Panc1 (cell line): ENCODE measurements at places on chromosomes 16 and 17. TPM values are rescaled to one million over a fixed set of nuclear protein-coding genes. Genes with fewer than 3 reads are reported as not detected.

Gene RBFOX1
- not detected for total RNA-seq

DNA sequence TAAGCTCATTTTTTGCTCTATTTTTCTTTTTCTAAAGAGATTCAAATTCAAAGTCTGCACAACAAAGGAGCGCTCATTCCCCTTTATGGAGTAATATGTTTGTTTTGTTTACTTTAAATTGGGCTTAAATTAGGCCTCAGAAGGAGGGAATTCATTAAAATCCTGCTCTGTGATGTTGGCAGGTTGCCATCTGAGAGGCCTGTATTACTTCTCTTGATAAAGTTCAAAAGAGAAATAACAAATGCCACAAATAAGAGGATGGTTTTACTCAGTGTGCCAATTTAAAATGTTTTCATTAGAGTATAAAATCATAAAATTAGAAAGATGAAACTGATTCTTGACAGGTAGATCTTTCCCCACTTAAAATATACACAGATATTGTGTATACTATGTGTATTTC lies 54.5 kb upstream of the HLF start:
- DNase-seq, result no peak
- no peak overlapping the region for H3K27ac ChIP-seq
- H3K36me3 ChIP-seq, result no peaks in the 10 kb centered on the region
- H3K4me1 ChIP-seq, result no peaks in the 10 kb centered on the region
- no peaks in the 10 kb centered on the region for H3K27me3 ChIP-seq

Gene TMEM95
- total RNA-seq, result not detected

GRCh38 chr16:79848719-79849118 lies 248.2 kb upstream of the MAF start:
- no peaks in the 10 kb centered on the region for H3K27me3 ChIP-seq
- H3K4me3 ChIP-seq, result no peak overlapping the region
- no peak overlapping the region for H3K27ac ChIP-seq
- H3K4me1 ChIP-seq, result no peaks in the 10 kb centered on the region
- no peaks in the 10 kb centered on the region for H3K36me3 ChIP-seq

- peaks cover 25% of the 10 kb centered on the region for H3K4me1 ChIP-seq
- no peaks in the 10 kb centered on the region for H3K27me3 ChIP-seq
- no peak overlapping the region for H3K27ac ChIP-seq
- no peak for DNase-seq
- no peak overlapping the region for H3K4me3 ChIP-seq
Measured at GRCh38 chr16:20867585-20867984, 32.6 kb downstream of the DCUN1D3 start.
